ENCODE measurements at places on chromosomes 7 and 10.

GRCh38 chr7:90686146-90686545 is 90.0 kb downstream of the CDK14 start:
- no peak for DNase-seq

- no peak for DNase-seq
These were observed 33.9 kb downstream of the CYCS start for GRCh38 chr7:25091176-25091575.

DNA sequence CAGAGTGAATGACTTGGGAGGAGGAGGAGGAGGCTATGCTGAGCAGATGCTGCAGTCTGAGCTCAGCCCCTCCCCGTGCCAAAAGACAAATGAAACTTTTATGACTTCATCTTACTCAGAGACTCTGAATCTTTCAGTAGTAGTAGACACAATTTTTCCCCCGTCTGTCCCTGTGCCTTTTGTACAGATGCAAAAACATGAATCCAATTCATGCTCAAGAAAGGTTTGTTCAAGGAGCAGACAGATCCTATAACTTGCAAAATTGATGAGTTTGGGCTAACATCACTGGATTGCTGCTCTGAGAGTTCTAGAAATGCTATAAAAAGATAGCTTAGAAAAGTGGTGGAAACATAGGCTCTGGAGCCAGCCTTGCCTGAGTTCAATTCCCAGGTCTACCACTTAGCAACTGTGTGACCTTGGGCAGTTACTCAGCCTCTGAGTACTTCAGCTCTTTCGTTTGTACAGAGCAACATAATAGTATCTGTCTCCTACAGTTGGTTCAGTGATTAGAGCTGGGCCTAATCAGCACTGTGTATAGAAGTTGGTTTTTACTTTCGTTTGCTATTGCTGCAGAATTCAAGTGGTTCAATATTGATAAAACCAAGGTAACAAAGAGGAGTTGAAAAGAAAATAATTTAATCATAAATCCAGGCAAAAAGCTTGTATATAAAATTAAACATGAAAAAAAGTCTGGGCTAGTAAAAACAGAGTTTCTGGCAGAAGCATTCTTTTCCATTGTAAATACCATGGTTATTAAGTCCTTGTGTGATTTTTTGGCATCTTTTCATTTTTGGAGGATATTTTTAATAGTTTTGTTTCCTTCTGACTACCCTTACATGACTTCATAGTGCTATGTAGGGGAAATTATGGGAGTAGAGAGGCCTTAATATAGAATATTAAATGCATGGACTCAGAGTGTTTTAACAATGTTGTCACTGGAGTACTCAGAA is 174.2 kb upstream of the ZNF32 start:
- DNase-seq, result no peak

- no peak for DNase-seq
These were observed 243.2 kb downstream of the SNX10 start for GRCh38 chr7:26534649-26535482.

DNA sequence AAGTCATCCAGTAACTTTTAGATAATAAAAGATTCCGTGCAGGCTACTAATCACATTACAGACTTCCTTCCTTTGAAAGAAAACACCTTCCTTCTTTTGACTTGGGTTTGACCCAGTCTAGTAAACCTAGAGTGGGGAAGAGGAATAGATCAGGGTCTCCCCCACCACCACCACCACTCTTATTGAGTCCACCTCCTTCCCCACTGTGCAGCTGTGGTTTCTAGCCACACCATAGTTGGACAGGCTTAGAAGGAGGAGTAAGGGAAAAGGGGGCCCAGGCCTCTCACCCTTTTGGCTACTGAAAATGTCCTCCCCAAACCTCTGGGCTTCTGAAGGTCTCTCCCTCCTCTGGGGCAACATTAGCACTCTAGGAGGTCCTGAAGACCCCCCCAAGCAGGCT is 372.7 kb downstream of the CALN1 start:
- no peak for DNase-seq

DNA sequence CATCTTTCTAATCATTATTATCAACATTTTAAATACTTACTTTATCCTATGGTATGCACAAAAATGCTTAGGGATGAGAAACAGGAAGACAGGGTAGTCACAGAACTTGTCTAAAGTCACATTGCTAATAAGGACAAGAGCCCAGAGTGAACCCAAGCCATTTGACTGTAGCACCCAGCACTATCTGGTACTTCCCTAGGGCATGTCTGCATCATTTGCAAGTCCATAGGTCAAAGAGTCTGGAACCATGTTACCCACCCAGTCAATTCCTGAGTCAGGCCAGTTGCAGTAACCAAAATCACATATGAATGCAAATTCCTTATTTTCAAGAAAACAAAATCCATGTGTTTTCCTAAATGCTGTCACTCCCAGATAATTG is 19.1 kb downstream of the ASAH2 start:
- DNase-seq, result peak; percentile 12

- no peak for DNase-seq
These were observed 66.2 kb upstream of the INSYN2A start for GRCh38 chr10:127262606-127263005.

DNA sequence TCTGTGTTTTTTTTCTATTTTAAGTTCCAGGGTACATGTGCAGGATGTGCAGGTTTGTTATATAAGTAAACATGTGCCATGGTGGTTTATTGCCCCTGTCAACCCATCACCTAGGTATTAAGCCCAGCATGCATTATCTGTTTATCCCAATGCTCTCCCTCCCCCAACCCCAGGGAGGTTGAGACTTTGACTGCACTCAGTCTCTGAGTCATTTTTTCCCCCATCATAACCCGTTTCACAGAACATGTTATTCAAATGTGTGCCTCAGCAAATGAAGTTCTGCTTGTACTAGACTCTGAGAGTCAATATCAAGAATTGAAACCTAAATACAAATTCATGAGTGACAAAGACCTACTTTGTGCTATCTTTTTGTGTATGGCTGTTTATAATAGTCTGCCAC is 70.0 kb upstream of the CYP26C1 start:
- no peak for DNase-seq

GRCh38 chr7:118657391-118658005 is 433.0 kb downstream of the ANKRD7 start:
- DNase-seq, result no peak

GRCh38 chr10:130816116-130816901 is 495.2 kb downstream of the TCERG1L start:
- no peak for DNase-seq

DNA sequence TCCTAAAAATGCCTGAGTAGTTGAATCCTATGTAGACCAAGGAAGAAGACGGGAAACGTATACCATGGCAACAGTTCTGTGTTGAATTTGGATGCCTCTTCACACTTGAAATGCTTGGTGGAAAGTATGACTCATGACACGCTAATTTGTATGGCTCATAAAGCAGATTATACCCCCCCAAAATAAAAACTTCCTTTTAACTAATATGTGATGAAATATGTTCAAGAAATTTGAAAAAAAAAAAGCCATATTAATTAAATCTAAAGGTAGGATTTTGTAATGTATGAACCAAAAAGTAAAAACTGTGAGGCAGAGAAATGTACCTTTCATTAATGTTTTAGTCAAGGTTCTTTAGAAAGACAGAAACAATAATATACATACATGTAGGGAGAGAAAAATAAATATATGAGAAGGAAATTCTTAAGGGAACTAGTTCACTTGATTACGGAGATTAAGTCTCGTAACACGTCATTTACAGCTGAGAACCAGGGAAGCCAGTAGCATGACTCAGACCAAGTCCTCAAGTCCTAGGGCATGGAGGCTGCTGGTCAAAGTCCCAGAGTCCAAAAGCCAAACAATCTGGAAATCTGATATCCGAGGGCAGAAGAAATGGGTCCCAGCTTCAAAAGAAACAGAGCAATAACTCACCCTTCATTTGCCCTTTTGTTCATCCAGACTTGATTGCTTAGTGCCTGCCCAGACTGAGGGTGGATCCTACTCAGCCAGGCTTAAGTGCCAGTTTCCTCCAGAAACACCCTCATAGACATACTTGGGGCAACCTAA is 485.1 kb downstream of the SEMA3D start:
- peak; percentile 52 for DNase-seq

GRCh38 chr10:4596951-4597350 is 229.1 kb upstream of the AKR1E2 start:
- DNase-seq, result no peak

- no peak for DNase-seq
These were observed 12.2 kb downstream of the DOCK4 start for GRCh38 chr7:112193915-112194502.

DNA sequence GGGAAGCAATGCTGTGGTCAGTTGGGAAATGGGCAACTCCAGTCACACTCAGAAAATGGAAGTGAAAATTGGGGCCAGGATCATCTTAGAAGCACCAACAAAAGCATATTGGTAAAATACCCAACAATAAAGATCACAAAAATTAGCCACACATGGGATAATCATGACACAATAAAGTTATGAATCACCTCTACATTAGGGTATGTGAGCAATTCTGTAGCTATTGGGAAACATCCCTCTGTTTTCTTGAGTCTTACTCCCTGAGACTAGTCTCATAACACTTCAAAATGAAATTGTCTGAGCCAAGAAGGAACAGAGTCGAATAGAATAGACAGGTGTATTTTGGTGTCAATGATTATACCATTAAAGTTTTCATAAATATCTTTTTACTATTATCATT is 178.3 kb downstream of the DYNC1I1 start:
- no peak for DNase-seq

- DNase-seq, result peak; percentile 70
These were observed 48.6 kb downstream of the FAM20C start for GRCh38 chr7:240887-241421.

GRCh38 chr7:108045669-108046068 is 42.7 kb upstream of the LAMB1 start:
- DNase-seq, result no peak

DNA sequence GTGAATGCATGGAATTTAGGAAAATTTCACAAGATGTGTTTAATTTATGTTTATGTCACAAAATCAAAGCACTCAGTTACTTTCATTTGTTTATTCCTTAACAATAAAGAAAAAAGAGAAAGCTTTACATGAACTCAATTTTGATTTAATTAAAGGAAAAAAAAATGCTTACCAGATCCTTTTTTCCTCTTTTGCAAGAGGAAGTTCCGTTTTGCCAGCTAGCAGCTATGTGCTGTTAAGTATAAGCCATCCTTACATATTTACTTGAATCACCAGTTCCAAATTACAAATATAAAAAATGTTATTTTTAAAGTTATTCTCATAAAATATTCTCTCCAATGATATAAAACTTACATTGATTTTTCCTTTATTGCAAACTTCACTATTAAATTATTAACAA is 12.7 kb downstream of the MRC1 start:
- DNase-seq, result no peak

- DNase-seq, result no peak
These were observed 8.4 kb downstream of the USP6NL start for GRCh38 chr10:11602919-11603523.

GRCh38 chr7:4738711-4739527 is 36.5 kb upstream of the AP5Z1 start:
- peak; percentile 91 for DNase-seq

- DNase-seq, result no peak
These were observed 57.0 kb upstream of the CC2D2B start for GRCh38 chr10:95850791-95851190.

- DNase-seq, result no peak
These were observed 469.4 kb downstream of the KCNMA1 start for GRCh38 chr10:77168161-77168560.

DNA sequence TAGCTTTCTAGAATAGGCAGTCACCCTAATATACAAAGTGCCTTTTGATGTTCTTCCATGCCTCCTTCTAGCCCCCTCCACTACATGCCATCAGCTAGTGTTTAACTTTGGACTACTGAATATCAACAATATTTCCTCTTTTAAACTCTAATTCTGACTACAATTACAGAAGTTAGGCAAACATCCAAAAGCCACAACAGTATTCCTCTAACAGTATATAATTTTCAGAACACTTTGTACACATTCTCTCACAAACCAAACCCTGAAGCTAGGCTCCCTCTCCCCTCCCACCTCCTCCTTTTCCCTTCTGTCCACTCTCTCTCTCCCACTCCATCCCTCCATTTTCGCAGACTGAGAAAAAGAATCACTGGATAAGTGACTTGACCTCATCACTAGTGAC is 59.7 kb downstream of the CPEB3 start:
- no peak for DNase-seq

- DNase-seq, result no peak
These were observed 272.2 kb upstream of the YAE1 start for GRCh38 chr7:39294022-39294421.

GRCh38 chr10:129440722-129441316 is 26.2 kb upstream of the MGMT start:
- DNase-seq, result no peak

DNA sequence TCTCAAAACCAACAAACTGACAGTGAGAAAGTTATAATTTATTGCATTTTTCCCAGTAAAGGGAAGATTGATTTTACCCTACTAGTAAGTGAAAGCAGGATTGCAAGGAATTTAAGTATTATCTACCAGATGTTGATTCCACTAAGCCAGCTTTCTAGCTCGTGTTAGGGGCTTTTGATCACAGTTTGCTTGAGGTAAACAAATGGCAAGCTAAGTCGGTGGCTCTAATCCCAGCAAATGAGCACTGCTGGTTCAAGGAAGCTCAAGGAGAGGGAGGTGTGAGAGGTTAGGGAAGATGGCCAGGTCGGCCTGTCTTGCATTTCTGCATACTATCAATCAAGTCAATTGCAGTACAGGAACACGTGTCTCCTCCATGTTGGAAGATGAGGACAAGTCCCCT is 448.7 kb upstream of the POM121L12 start:
- peak; percentile 55 for DNase-seq

GRCh38 chr7:1544178-1544895 is 11.7 kb downstream of the TMEM184A start:
- no peak for DNase-seq

- peak; percentile 60 for DNase-seq
These were observed at the start of gene ARPC1B for GRCh38 chr7:99374111-99375064. ARPC1B (plus strand) TSS chr7:99374730; CDS start chr7:99385715, 10,985 bp downstream.

GRCh38 chr10:5645944-5646617 is 20.3 kb downstream of the ASB13 start:
- DNase-seq, result no peak

- no peak for DNase-seq
These were observed 24.3 kb downstream of the SUN3 start for GRCh38 chr7:48004638-48005037.

GRCh38 chr10:131002031-131002861 is 309.3 kb downstream of the TCERG1L start:
- DNase-seq, result peak; percentile 36

DNA sequence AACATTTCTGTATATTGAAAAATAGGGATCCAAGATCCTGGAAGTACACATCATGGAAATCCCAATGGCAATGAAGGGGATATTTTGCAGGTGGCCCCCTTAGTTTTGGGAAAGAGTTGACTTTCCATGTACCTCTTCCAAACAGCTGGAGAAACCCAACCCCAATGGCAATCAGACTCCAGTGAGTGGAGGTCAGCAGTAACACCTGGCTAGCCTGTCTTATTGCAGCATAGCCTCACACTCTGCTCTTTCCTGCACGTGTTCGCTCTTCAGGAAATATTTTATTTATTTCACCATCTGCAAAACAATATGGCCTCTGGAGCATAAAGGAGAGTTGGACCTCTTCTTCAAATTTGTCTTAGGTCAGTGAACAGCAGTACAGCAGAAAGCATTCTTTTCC is 340.0 kb upstream of the NRP1 start:
- DNase-seq, result no peak

GRCh38 chr7:85010306-85010705 is 176.6 kb downstream of the SEMA3D start:
- no peak for DNase-seq

All from ELF-1 (cell line).